ENCODE measurements at places on chromosomes 3 and 15.

DNA sequence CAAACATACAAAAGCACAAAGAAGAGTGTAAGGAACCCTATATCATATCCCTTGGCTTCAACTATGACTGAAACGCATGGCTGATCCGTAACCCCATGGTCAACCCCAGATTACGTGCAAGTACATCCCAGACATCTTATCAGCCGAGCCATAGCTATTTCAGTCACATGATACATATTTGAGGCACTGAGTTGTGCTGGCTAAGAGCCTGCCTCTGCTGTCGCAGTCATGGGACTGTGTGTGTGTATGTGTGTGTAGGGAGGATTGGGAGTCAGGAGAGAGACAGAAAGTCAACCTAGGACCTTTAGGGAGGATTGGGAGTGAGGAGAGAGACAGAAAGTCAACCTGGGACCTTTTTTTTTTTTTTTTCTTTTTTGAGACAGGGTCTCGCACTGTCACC is 8.4 kb downstream of the ST6GAL1 start:
- no peak for DNase-seq

DNA sequence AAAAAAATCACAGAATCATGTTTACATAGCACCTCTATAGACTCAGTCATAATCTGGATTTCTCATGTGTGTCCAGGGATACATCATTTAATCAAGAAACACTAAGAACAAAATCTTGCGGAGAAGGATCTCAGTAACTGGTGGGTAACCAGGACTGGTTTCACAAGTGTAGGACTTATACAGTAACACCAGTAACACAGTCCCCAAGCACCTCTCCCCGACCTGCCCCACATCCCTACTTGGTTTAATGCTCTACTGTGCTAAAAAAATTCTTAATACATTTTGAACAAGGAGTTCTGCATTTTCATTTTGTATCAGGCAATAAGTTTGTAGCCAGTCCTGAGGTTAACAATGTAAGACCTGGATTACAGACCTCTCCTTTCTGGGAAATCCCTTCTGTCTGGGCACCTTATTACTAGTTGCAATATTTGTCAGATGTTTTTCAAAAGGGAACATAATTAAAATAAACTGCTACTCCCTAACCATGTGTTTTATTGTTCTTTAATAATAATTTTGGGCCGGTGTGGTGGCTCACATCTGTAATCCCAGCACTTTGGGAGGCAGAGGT is 57.6 kb upstream of the BBX start:
- DNase-seq = no peak

DNA sequence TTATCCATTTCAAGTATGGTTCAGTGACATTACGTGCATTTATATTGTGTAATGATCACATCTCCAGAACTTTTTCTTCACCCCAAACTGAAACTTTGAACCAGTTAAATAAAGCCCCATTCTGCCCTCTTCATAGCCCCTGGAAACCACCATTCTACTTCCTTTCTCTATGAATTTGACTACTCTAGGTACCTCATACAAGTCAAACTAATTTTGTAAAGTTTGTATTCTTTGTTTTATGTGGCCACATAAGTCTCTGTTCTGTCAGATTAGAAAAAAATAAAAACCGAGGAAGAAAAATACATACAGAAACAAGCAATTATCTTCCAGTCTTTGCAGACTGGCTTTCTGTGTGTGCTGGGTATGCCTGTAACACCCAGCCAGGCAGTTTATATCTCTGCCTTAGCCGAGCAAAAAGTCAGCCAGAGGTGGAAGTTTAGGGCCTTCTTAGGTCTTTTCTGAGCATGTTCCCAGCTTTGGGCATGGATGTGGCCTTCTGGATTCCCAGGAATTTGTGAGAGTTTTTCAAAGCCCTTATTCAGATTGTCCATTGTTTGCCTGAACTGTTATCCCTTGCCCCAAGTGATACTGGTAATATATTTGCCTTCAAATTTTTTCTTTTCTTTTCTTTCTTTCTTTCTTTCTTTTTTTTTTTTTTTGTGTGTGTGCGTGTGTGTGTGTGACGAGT is 6.0 kb upstream of the GRAMD1C start:
- DNase-seq = peak; percentile 19

- peak; percentile 33 for DNase-seq
These were observed 134.3 kb downstream of the GADL1 start for GRCh38 chr3:30760040-30760695.

DNA sequence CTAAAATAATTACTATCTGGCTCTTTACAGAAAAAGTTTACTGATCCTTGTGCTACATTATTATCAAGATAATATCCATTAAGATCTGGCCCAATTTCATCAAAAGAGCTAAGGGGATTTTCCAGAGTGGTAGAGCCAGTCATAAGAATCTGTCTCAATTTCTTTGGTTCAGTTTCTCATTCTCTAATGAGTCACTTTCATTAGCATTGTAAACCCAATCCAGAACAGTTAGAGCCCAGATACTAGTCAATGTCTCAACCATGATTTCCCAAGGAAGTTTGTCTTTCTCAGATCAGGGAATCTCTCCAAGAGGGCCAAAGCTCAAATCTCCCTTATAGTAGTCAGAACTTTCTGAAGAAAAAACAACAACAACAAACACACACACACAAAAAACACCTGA is 131.1 kb upstream of the PPP2R3A start:
- DNase-seq = no peak

GRCh38 chr3:134299185-134299887 is 48.7 kb upstream of the RYK start:
- DNase-seq = peak; percentile 55

DNA sequence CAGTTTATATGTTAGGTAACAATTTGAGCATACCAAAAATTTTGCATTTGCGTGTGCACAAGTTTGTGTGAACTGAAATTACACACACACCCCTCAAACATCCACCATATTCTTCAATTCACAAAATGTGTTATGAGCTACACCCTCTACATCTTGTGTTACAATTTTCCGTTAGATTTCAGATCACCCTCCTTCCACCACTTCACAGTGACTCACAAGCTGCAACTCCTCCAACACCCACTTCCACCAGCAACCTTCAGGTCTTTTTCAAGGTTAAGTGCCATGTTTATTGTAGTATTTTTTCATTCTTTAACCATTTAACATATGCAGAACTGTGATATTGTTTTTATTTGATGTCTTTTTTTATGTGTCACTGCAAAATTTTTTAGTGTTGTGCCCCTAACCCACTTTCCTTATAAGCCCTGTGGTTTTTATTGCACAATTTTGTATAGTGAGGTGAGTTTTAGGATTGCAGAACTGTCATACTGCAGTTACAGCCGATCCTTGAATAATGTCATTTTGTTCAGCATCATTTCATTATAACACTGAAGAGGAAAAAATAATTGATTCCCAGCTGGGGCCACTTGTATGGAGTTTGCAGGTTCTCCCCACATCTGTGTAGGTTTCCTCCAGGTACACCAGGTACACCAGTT is 148.9 kb downstream of the PLCL2 start:
- no peak for DNase-seq

DNA sequence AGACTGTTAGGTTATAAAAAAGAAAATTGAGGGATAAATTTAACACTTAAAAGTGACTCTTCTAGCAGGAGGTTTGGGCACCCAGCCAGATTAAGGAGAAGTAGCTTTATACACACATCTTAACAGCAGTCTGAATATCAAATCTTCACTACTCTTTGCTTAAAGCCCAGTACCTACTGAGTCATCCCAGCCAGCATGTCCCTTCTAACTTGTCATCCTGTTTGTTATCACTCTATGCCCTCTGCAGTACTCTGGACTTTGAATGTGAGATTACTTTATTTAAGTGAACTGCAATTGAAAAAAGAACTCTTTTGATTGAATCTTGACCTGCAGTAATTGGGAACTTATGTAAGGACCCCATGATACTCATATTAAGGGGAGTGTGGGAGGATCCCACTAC is 77.6 kb downstream of the FHIT start:
- DNase-seq = peak; percentile 1

- no peak for DNase-seq
These were observed 196.8 kb downstream of the XXYLT1 start for GRCh38 chr3:195073866-195074860.

GRCh38 chr15:100021653-100022052 is 288.4 kb upstream of the LYSMD4 start:
- DNase-seq = no peak

DNA sequence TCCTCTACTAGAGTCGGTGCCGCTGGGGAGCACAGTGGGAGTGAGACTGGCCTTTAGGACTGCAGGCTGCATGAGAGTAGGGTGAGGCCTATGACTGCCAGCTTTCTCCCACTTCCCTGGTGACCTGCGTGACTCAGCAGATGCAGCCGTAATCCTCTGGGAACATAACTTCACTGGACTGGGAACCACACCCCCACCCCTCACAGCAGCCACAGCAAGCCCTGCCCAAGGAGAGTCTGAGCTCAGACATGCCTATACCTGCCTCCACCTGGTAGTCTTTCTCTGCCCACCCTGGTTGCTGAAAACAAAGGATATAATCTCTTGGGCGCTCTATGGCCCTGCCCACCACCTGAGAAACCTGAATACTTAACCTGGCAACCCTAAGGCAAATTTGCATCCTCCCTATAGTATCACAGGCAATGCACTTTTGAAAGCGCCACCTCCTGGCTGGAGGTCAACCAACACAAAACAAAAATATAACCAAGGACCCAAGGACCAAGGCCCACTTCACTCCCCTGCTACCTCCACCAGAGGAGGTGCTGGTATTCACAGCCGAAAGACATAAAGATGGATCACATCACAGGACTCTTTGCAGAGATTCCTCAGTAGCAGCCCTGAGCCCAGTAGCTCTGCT is 308.9 kb downstream of the CTNNB1 start:
- DNase-seq = no peak

DNA sequence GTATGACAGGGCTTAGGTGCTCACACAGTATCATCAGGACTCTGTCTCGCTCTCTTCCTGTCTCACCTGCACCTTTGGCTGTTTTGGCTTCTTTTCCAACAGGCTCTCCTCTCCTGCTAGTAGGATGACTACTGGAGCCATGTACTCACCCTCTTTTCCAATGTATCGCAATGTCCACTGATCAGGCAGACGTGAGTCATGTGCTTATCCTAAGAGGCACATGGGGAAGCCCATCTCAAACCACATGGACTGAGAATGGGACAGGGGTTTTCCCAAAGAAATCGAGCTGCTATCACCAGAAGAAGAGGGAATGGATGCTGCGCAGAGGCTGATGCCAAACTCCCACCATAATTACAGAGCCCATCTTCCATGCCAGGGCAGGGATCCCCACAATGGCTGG is 180.6 kb downstream of the IL5RA start:
- DNase-seq = no peak

- DNase-seq = no peak
These were observed 50.4 kb upstream of the ICE2 start for GRCh38 chr15:60529332-60529731.

DNA sequence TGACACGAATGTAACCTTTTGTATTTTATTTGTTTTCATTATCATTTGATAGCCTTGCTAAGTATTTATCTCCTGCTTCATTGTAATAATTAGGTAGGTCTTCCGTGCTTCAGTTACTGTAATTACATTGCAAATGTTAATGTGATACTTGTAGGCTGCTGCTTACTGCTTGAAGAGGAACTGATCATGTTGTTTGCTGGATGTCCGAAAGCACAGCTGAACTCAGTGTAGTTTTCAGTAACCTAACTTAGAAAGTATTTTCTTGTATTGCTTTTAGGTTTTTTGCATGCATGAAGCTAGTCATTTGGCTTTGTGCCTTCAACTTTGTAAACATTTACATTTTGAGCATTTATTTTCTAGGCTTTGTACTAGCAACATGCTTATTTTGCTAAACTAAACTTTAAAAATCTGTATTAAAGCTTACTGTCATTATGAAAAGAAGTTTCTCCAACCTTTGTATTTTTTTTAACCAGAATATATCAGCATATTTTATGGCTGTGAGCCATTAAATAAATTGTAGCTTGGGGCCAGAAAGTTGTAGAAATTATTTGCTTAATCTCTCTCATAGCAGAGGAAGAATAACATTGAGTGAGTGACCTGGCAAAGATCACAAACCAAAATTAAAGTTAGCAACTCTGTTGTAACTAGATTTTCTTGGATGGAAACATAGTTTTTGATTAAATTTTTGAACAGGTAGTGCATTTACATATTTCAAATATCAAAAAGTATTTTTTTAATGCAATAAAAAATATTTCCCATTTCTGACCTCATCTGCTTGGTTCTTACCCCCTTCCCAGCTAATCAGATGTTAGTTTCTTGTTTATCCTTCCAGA is 30.7 kb downstream of the SACM1L start:
- no peak for DNase-seq

- DNase-seq = peak; percentile 96
These were observed 75.6 kb upstream of the PRICKLE2 start for GRCh38 chr3:64300790-64301423.

GRCh38 chr3:56421205-56421604 is 47.1 kb downstream of the ERC2 start:
- no peak for DNase-seq

DNA sequence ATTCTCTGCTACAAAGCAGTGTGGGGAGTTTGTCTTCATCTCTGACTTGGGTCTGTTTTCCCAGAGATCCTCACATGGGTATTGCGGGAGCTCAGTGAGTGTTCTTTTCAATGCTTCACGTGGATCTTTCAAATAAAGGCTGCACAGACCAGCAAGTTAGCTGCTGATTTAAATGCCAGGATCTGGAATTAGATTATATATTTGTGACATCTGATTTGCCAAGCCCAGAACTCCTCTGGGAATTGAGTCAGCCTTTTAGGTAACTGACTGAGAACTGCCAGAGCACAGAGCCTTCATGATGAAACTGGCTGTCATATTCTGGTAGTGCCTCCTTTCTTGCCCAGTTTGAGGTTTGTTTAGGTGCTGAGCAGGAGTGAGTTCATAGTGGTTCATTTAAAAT is 14.7 kb downstream of the EDEM1 start:
- peak; percentile 87 for DNase-seq

GRCh38 chr15:76149291-76149915 is 89.6 kb downstream of the TMEM266 start:
- no peak for DNase-seq

DNA sequence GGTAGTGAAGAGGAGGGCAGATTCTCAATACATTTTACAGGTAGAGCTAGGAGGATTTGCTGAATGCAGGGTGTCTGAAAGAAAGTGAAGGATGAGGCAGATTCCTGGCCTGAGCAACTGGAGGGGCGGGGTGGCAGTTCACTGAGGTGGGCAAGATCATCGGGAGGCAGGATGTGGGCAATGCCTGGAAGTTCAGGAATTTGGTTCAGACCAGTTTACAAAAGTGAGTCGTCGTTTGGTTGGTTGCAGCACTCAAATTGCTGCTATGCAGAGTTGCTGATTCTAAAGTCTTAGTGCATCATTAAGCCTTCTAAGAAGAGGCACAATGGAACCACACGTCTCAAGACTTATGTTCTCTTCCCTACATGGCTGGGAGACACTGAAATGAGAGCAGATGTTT is 134.0 kb downstream of the MFSD1 start:
- DNase-seq = peak; percentile 31

- no peak for DNase-seq
These were observed 81.7 kb upstream of the PLCL2 start for GRCh38 chr3:16803019-16803418.

DNA sequence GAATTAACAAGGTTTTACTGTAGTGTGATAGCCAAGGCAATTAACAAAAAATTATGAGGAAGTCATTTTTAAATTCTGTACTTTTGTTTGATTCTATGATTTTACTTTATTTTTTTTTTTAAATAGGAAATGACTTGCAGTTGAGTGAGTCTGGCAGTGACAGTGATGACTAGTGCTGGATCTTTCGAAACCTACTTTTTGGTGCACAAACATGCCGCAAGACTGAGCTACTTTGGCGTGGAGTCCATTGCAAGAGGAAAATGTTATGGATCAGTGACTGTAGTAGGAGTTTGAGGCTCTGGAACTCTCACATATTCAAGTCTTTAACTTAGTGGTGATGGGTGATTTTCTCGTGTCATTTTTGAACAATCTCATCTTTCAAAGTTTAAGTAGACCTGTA is 11.6 kb downstream of the EAF1 start:
- peak; percentile 37 for DNase-seq

Measured in fibroblast of upper back skin (primary cell).